GM06990 (cell line): ENCODE measurements at places on chromosomes 3 and 15.

DNA sequence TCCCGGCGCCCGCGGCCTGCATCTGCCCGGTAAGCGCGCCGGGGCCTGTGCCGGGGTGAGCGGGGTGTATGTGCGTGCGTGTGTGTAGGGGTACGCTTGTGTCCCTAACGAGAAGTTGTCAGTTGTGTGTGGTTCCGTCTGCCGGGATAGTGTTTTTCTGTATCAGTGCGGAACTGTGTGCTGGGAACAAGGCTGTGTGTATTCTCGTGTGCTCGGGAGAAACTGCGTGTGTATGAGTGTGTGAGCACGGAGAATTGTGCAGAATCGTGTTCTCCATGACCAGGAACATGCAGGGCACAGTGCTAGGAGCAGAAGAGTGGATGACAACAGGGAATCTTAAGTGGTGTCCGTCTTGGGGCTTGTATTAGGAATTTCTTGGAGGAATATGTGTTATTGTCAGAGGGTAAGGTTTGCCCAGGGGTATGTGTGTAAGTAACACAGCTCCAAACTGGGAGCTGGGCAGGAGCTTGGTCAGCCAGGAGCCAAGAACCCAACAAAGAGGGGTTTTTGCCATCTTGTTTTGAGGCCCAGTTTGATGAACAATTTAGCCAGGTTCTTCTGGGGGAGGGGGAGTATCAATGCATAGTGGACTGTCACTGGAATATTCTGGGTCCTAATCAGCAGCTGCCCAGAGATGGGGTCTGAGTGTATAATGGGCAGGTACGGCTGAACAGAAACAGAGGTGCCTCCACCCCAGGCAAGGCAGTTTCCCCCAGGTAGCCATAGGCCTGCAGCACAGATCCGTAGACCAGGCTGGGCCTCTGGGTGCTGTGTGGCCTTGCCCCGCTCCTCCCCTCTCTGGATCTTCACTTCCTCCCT is 2.1 kb downstream of the ISL2 start:
- DNase-seq: no peak

- no peak for DNase-seq
Measured at GRCh38 chr3:41629072-41629471, 332.8 kb downstream of the ULK4 start.

- no peak for DNase-seq
Measured at GRCh38 chr3:184565421-184566211, 4.0 kb downstream of the EPHB3 start.

DNA sequence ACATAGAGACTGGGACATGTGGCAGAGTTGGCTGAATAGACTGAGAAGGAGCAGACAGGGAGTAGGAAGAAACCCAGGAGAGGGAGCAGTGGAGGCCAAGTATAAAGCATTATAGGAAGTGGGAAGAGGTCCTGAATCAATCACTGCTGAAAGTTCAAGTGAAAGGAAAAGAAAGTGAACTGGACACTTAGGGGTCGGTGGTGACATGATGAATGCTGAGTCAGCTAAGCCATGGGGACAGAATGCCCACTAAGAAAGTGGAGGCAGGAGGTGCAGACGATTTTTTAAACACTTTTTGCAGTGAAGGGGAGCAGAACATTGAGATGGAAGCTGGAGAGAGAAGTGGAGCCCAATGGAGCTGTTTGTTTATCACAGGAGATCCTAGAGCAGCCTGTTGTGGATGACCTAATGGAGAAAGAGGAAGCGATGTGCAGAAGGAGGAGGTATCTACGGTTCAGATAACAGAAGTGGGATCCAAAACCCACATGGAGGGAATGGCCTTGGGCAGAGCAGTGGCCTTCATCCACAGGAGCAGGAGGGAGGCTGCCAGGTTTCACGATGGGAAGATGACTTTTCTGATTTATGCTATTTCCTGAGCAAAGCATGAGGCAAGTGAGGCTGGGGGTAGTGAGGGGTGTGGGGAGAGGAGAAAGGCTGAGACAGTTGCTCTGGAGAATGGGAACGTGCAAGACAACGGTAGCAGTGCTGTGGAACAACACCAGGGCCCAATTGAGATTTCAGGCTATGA is 208.2 kb downstream of the RPLP1 start:
- no peak for DNase-seq

DNA sequence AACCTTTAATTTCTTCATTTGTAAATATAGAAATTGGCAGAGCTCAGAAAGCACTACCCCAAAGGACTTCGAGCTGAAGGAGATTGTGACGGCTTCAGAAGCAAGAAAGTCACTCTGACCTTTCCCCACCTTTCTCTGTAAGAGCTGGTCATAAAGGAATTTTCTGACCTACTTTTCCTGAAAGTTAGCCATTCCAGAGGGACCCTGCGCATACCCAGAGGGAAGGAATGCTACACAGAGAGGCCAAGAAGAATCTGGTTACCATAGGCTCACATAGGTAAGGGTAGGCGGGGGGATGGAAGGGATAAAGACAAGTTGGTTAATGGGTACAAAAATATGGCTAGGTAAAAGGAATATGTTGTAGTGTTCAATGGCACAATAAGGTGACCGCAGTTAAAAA is 1080.3 kb downstream of the ZPLD1 start:
- no peak for DNase-seq

GRCh38 chr3:101513419-101513986 is 491 bp upstream of the SENP7 start:
- DNase-seq: no peak

DNA sequence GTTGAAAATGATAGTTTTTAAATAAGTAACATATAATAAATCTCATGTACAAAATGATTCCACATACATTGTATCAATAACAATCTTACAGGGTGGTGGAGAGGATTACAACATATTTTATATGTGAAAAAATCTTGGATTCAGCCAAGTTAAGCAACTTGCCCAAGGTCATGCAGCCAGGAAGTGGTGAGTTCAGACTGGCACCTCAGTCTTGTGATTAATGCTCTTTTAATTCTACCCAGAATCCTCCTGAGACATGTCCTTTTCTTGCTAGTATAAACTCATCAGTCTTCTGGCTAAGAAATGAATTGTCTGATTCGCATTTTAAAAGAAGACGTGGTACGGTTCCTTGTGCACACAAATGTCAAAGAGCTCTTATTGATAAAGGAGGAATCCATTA is 4.5 kb upstream of the MYRIP start:
- DNase-seq: no peak

DNA sequence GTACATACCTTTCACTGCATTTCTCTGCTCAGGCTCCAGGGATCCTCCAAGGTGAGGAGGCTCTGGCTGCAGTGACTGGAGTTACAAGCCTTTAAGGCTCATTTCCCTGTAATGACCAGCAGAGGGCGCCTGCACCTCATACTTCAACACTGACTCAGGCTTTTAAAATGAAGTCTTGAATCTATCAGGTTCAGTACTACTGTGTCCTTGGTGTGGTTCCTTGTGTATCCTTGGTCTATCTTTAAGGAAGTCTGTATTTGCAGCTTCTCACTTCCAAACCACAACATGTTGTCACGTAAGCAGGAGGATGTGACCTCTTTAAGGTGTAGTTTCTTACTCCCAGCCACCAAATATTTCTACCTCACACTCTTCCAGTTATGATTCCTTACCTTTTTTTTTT is 122.5 kb upstream of the ZBED2 start:
- peak; percentile 44 for DNase-seq

DNA sequence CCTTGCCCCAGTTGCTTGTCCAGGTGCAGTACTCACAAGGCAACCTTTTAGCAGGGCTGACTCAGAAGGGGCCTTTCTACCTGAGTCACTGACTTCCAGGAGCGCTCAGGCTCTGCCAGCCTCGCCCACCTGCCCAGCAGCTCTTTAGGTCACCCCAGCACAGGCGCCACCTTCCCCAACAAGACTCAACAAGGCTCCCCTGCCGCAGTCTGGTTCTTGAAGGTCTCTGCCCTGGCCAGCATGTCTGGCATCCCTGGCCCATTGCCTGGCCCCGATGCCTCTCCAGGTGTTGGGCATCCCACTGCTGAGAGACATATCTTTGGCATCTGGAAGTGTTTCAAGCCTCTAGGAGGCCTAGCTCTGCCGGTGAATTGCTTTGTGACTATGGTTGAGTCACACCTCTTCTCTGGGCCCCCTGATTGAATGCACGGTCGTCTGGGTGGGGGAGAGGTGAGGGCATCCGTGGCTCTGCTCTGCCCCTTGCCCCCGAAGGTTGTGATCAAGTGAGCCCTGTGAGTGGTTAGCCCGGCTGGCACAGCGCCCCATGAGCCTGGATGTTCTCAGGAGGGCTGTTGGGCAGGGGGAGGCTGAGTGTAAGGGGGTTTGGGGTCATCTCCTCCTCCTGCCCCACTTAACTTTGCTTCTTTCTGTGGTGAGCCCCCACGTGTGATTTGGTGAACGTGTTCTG is 21.6 kb downstream of the SNX33 start:
- no peak for DNase-seq

- DNase-seq: peak; percentile 94
Measured at GRCh38 chr15:90954712-90955623, at the start of gene RCCD1. Gene RCCD1 (plus strand): TSS chr15:90954884. CDS start chr15:90956735, 1,851 bp downstream.

GRCh38 chr3:188509316-188509715 is 355.4 kb downstream of the LPP start:
- DNase-seq: no peak

DNA sequence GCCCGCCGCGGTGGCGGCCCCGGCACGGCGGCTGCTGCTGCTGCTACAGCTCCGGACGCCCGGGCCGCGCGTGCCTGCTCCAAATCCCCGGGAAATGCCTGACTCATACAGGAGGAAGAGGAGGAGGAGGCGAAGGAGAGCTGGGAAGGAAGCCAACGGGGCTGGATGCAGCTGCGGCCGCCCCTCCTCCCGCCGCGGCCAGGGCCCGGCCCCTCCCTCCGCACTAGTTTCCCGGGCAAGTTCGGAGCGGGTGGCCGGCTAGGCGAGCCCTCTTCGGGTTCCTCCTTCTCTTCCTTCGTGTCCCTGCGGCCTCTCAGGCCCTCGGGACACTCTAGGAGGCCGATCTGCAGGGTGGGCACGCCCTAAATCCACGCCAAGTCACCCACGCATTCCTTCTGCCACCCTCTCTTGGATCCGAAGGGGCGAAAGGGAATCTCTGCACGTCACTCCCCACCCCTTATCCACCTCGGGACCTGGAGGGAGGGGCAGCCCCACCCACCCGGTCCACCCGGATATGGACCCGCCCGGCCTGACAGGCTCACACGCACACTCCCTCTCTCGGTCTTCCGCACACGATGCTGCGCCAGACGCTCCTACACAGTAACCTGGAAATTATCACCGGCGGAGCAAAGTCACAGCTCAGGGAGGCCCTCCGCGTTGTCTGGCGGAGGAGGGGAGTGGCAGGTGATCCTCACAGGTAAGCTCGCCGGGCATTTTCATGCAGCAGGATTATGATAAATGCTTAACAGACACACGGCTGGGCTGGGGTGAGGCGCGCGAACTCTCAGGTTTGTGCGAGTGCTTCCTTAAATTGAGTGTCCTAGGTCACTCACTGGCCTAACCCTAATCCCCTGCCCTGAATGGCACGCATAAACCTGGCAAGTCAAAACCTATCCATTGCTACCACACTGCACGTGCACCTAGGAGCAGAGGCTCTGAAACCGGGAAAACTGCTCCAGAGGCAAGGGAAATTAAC is at the start of the genes OSBPL10 and ZNF860:
OSBPL10 (minus strand) TSS at position 57 of the 976 bp plus-strand sequence. CDS start 83 bp downstream, outside the sequence.
ZNF860 (plus strand) TSS at position 545 of the 976 bp plus-strand sequence. CDS start 7,330 bp downstream, outside the sequence.
- peak; percentile 35 for DNase-seq

DNA sequence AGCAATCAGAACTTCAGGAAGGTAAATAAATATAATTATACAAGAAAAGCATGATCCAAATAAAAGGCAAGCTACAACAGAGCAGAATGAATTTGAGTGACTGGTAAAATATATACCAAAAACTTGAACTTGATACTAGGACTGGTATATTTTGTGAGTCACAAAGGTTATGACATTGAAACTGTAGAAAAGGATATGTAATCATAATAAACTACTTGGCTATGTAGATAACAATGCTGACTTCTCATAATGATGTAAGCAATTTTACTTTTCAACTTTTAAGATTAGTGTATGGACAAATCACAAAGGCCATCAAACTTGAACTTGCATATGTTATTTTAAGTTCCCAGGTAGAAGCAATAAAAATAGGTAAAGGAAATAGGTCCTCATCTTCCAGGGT is 384.5 kb upstream of the NECTIN3 start:
- no peak for DNase-seq
